ENCODE measurements at places on chromosomes 3 and 15.
A peak's percentile ranks its signal among the peaks of the same experiment; 100 is the strongest.

- peak; percentile 83 for DNase-seq
Observed at GRCh38 chr3:152127058-152127457, 141.7 kb upstream of the MBNL1 start.

DNA sequence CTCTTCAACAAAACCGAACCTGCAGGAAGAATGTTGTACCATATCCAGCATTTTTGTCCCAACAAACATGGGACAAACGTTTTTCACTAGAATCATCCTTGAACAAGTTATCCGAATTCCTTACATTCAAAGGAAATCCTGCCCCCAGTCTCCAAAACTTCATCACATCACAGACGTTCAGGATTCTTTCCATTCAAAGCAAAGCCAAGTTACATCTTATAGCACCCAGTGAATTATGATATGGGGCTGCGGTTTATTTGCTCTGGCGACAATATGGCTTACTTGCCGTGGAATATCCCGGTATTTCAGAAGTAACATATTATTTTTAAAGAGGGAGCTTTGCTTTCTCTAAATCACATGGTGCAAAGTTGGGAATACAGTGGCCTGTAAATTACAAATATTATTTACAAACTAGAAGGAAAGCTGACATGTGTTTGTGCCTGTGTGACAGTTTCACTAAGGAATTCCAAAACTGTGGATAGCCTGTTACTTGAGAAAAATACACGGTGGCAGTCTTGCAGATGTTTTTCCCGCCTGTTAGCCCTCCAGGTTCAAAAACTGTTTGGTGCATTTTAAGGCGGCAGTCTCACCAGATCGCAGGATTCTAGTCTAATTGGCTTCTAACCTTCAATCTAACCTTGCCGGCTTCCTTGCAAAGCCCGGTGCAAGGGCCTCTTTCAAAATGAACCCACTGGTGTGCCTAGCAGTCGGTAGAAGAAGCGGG, 736 bp upstream of the MBNL1 start:
- no peak for DNase-seq

DNA sequence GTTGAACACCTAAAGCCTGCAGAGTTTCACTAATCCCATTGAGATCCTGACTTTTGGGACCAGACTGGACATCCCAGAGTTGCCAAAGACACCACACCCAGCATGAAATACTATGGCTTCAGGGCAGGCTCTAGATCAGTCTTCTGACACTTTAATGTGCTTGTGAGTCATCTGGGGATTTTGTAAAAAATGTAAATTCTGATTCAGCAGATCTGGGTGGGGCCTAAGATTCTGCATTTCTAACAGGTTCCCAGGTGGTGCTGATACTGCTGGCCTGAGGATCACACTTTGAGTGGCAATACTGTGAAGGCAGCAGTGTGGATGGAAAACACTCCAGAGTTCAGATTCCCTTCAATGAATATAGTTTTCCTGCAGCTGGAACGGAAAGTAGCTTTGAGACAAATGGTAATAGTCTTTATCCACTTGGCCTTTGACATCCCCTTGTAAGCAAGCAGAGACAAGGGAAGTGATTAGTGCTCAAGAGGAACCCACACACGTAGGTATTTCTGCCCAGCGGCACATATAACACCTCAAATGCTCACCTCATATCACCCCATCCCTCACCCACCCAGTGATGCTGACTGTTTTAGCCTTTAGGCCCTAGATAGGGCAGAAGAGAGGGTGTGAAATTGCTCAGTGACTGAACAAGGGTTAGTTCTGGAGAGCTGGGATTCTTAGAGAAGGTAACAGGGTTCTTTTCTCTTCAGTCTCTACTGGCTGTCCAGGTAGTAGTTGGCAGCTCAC, 51.5 kb upstream of the GSK3B start:
- no peak for DNase-seq

GRCh38 chr15:76979331-76979925, 15.5 kb upstream of the PSTPIP1 start:
- DNase-seq = no peak

DNA sequence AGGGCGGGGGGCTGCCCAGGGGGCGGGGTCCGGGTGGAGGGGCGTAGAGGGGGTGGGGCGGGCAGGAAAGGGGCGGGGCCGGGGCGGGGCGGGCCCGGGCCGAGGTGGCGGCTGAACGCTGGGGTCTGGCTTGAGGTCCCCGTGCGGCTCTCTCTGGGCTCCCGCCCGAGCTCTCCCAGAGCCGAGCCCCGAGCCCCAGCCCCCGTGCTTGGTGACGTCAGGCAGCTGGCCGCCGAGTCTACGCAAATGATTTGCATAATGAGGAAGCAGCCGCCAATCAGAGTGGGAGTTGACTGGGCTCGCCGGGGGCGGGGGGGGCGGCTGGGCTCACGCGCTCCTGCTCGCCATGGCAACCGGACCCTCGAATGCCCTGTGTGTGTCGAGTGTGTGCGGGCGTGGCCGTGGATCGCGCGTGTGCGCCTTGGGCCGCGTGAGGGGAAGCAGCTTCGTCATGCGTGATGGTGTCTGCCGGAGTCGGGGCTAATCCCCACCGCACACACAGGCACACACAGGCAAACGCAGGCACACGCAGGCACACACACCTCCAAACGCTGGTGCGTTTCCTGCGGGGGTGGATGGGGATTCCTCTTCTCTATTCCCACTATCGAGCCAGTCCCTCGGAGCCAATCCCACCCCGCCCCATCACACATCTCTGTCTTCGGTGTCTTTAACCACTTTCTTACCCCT, at the start of gene CELF6:
Gene CELF6, minus strand, starts transcription at position 173 of the 687 bp plus-strand sequence. CDS start 283 bp downstream, outside the sequence.
- peak; percentile 85 for DNase-seq

- no peak for DNase-seq
Observed at GRCh38 chr3:33153782-33154181, 40.0 kb downstream of the CRTAP start.

DNA sequence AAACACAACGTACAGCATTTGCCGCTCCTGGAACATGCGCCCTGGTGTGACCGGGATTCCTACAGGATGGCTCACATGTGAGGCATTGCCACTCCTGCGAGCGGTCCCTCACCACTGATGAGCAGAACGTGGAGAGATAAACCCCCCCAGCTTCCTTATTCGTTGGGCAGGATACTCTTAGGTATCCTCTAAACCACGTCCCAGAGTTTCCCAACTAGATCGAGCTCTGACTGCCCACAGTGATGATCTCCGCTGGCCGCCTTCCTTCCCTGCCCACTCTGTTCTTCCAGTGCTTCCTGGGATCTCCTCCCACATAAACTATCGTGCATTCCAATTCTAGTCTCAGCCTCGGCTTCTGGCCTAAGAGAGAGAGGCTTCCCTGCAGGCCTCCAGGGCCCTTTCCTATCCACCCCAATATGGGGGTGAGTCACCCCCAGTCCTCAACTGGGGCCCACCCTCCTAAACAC, 91.8 kb downstream of the TOP2B start:
- DNase-seq = no peak

DNA sequence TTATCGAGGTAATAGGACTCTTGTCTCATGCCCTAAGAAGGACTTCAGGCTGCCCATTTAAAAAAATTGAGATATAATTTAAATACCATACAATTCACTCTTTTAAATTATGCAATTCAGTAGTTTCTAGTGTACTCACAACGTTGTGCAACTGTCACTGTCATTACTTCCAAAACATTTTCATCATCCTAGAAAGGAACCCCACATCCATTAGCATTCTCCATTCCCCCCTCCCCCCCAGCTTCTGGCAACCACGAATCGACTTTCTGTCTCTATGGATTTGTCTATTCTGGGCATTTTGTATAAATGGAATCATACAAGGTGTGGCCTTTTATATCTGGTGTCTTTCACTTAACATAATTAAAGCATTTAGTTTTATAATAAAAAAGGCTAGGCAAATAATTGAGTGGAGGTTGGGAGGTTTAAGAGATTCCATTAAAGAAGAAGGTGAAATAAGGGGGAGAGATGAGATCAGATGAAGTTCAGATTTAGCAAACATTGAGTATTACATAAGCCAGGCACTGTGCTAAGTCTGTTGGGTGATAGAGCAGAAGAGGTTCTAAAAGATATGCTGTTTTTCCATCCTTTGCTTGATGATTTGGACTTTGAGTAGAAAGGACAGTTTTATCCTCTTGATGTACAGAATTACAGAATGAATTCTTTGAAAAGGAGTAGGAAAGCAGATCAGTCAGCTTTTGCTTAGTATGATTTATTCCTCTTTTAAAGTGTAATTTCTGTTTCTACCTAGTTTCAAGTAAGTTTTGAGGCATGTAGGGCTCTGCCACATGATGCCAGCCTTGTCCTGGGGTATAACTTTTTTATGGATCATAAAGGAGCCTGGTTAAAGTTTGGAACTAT, 36.3 kb downstream of the UBE2E2 start:
- no peak for DNase-seq

DNA sequence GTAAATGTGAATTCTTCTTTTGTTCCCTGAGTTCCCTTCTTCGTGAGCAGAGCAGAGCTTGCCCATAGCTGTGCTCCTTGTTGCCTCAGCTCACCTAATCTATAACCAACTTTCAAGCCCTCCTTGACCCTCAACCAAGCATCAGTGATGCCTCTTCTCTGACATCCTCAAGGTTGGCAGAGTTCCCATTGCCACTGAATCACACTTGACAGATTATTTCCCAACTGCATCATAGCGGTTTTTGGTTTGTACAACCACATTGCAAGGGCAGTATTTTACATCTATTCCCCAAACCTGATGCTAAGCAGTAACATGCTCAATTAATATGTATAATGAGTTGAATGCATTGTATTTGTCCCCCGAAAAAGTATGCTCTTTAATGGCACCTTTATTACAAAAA, 133.0 kb upstream of the SNTN start:
- no peak for DNase-seq

GRCh38 chr3:143648708-143649107, 199.6 kb downstream of the SLC9A9 start:
- DNase-seq = no peak

DNA sequence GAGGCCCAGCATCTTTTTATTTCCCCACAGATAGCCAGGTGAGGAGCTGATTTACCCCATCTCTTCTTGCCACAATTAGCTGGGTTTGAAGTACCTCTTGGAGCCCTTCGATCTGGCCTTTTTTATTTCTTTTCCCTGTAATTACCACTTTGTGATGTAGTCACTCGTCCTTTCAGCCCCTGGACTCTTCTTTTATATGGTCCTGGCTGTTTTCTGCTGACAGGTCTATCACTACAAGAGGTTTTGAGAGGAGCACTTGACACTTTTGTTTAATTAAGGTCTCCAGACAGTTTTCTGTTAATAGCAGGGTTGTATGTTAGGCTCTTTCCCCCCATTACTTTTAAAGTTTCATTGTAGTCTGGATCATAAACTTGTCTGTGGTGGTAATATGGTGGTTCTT, 11.8 kb downstream of the ATXN7 start:
- no peak for DNase-seq

- no peak for DNase-seq
Observed at GRCh38 chr3:123730829-123731228, 146.0 kb upstream of the HACD2 start.

- DNase-seq = no peak
Observed at GRCh38 chr3:59514865-59515482, 465.1 kb upstream of the CFAP20DC start.

DNA sequence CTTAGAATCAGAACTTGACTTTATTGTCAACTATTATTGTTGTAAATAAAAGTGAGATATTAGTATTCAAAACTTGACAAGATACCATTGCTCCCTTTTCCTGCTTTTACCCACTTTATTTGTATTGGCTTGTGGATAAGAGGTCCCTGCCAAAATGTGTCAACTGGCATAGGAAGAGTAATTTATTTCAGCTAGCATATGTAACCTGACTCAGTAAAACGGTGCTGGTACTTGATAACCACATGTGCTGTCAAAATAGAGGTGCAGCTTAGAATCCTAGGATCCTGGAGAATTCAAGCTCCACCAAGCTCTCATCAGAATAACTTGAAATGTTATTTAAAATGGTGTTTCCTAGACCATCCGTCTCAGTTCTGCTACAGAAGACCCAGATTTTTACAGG, 90.2 kb upstream of the TGFBR2 start:
- DNase-seq = no peak

- no peak for DNase-seq
Observed at GRCh38 chr3:40200692-40201316, 108.7 kb upstream of the EIF1B start.

DNA sequence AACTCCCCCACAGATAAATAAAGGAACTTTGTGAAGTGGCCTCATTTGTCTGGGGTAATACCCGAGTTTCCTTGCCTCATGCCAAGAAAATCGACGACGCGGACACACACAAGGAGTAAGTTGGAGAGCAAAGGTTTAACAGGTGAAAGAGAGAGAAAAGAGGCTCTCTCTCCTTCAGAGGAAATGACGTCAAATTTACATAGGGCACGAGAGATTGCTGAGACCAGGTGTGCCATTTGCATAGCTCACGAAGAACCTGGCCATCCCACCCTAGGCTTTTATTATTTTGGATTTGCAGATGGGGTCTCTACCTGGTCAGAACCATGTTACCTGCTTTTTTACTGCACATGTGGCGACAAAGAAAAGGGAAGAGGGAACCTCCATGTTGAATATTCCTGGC, 49.3 kb upstream of the IGF2BP2 start:
- DNase-seq = no peak

DNA sequence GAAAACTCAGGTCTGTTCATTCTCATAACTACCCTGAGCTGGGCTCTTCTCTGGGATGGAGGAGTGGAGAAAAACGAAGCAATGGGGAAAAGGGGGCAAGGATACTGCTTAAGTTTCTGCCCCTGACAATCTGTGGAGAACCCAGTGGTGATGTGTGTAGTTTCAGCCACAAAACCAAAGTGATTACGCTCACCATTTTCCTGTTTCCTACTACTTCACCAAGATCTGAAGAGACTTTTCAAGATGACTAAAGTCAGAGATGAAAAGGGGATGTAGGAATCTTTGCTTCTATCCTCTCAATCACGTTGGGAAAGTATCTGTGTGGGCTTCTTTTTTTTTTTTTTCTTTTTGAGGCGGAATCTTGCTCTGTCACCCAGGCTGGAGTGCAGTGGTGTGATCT, 8.3 kb upstream of the UBE2E1 start:
- DNase-seq = peak; percentile 55

DNA sequence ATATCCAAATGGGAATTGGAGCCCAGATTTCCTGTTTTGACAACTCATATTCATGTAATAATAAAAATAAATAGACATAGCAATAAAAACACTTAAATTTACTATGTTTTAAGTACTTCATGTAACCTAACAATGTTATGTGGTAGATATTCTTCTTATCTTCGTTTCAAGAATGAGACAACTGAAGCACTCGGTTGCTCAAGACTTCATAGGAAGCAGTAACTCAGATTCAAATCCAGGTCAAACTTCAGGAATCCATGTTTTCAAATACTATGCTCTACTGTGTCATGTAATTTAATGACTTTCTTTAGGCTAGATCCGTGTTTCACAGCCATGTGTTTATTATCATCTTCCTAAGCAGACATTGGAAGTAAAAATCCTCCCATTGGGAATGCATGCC, 492.2 kb downstream of the CNTN3 start:
- no peak for DNase-seq
